GM23248 (cell line): ENCODE measurements at places on chromosomes 7 and 10.

DNA sequence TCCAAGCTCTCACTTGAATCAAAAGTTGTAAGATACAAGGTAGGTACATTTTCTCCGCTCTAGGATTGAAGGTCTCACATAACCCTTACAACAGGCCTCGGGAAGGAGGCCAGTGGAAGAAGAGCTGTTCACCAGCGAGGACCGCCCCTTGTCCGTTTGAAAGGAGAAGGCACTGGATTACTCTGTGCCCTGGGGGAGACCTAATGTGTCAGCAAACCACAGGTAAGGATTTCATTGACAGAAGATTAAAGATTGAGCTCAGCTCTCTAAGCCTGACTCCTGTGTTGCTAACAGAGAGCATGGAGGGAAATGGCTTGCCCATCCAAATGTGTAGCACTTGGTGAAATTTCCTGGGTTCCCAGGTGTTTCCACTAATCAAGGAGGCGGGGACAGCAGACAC, 81.2 kb downstream of the SLC16A9 start:
- H3K27ac ChIP-seq: no peak overlapping the region
- H3K4me1 ChIP-seq: no peaks in the 10 kb centered on the region
- no peak for DNase-seq
- H3K27me3 ChIP-seq: no peaks in the 10 kb centered on the region; the same call in 1 of the 2 replicates
- H3K4me3 ChIP-seq: no peak overlapping the region

- no peak overlapping the region for H3K4me3 ChIP-seq
- H3K27ac ChIP-seq: no peak overlapping the region
- H3K4me1 ChIP-seq: no peaks in the 10 kb centered on the region
- DNase-seq: peak; percentile 17
- no peaks in the 10 kb centered on the region for H3K36me3 ChIP-seq
These were observed 298.2 kb downstream of the FRMD4A start for GRCh38 chr10:14032406-14032998.

DNA sequence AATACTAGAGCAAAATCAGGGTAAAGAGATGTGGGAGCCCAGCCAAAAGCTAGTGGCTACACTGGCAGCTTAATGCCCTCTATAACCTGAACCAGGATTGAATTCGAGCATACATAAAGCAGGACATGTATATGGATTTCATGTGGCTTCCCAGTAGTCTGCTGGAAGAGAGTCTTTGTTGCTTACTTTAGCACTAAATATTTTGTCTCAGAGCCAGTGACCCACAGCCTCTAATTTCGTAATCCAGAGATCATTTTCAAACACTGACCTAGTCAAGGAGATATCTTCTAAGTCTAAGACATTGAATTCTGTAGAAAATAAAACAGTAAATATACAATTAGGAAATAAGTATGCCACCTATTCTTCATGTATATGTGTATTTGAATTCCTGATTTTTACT, 64.2 kb upstream of the GNAI1 start:
- H3K27ac ChIP-seq: no peak overlapping the region
- H3K4me1 ChIP-seq: no peaks in the 10 kb centered on the region
- no peaks in the 10 kb centered on the region for H3K36me3 ChIP-seq
- peak; percentile 30 for DNase-seq
- H3K27me3 ChIP-seq: no peaks in the 10 kb centered on the region

GRCh38 chr7:90430614-90431460, 27.6 kb downstream of the CLDN12 start:
- no peak overlapping the region for H3K4me3 ChIP-seq
- DNase-seq: peak; percentile 10
- no peaks in the 10 kb centered on the region for H3K27me3 ChIP-seq
- no peak overlapping the region for H3K27ac ChIP-seq
- no peaks in the 10 kb centered on the region for H3K36me3 ChIP-seq

GRCh38 chr7:158394936-158395335, 192.7 kb downstream of the PTPRN2 start:
- H3K4me3 ChIP-seq: no peak overlapping the region
- H3K27me3 ChIP-seq: no peaks in the 10 kb centered on the region
- no peaks in the 10 kb centered on the region for H3K4me1 ChIP-seq
- no peak overlapping the region for H3K27ac ChIP-seq
- no peak for DNase-seq

- no peak overlapping the region for H3K4me3 ChIP-seq
- no peaks in the 10 kb centered on the region for H3K4me1 ChIP-seq
- no peak overlapping the region for H3K27ac ChIP-seq
- H3K27me3 ChIP-seq: peaks cover 3% of the 10 kb centered on the region
These were observed 436.3 kb upstream of the NPVF start for GRCh38 chr7:25664593-25664992.
